Spleen (tissue), 13 donors: ENCODE measurements at places on chromosomes 11 and 22. TPM values are rescaled to one million over a fixed set of nuclear protein-coding genes. Genes with fewer than 3 reads are reported as not detected.

- H3K4me1 ChIP-seq: no peaks in the 10 kb centered on the region
- no peak overlapping the region for H3K27ac ChIP-seq
- H3K4me3 ChIP-seq: no peak overlapping the region
- H3K27me3 ChIP-seq: no peaks in the 10 kb centered on the region
These were observed 483.0 kb downstream of the MN1 start for GRCh38 chr22:27318516-27318915.

GRCh38 chr11:48055292-48056132 lies 75.2 kb downstream of the PTPRJ start:
- H3K4me3 ChIP-seq: no peak overlapping the region
- no peaks in the 10 kb centered on the region for H3K27me3 ChIP-seq
- no peaks in the 10 kb centered on the region for H3K36me3 ChIP-seq
- DNase-seq: no peak
- H3K27ac ChIP-seq: peak overlapping the region; percentile 76

DNA sequence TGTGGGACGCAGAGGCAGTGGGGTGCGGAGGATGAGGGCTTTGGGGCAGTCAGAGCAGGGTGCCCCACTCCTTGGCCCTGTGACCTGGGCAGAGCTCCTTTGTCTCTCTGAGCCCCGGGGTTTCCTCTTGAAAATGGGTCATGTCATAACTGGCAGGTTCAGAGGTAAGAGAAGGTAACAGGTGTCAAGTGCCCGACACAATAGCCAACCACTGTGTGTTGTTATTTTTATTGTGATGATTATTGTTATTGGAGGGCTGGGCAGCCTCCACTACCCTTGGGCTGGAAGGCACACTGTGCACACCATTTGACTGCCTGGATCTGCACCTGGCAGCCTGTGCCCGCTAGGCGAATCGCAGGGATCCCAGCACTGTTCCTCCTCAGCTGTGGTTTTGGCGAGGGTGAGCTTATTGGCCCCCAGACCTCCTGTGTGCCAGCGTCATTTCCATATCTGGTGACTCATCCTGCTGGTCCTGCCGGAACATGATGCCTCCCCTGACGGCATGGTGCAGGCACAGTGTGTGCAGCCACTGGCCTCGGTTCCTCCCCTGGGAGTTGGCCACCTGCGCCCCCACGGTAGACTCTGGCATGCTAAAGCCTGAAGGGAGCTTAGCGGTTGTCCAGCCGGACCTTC lies 15.4 kb upstream of the SOX10 start:
- H3K4me3 ChIP-seq: no peak overlapping the region
- DNase-seq: no peak
- no peak overlapping the region for H3K27ac ChIP-seq
- H3K27me3 ChIP-seq: no peaks in the 10 kb centered on the region

- H3K4me3 ChIP-seq: no peak overlapping the region
- peaks cover 83% of the 10 kb centered on the region for H3K4me1 ChIP-seq
These were observed 11.8 kb downstream of the NAP1L4 start for GRCh38 chr11:2980168-2980840.

Gene DGCR6
- 1.5 TPM for total RNA-seq

Gene KIRREL3
- total RNA-seq: 5.4 TPM
